ENCODE measurements at places on chromosomes 7 and 10.

DNA sequence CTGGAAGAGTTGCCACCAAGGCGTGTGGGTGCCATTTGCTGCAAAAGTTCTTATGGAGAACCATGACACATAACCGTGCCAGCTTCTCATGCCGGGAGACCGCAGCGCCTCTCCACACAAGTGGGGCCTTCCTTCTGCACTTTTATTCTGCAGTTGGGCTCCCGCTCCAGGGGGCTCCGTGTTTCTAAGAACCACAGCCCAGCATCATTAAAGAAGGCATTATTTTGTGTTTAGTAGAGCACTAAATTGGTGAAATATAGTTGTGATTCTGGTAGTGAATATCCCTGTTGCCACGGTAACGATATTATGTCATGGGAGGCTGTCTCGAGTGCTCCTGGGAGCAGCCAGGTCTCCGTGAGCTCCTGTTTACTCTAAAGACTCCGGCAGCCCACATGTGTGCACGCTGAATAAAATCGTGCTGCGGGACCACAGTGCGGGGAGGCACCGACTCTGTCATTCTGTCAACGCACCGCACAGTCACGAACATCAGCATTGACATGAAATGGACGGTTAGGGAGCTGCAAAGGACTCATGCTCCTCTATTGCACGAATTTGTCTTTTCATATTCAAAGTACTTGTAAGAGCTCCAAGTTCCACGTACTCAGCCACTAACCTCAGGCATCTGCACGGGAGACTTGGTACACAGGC, 68.8 kb upstream of the PITRM1 start:
- no peak for DNase-seq

DNA sequence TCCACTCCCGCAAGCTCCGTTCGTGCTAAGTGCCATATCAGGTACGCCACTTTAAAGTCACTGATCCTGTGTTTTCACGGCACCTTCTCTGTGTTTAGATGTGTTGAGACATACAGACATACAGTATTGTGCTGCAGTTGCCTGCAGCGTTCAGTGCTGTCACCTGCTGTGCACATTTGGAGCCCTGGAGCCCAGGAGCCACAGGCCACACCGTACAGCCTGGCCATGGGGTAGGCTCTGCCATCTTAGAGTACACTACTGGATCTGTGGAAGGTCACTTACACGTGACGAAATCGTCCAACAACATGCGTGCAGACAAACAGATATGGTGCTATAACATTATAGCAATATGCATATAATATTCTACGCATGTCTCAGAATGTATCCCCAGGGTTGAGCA, 111.3 kb downstream of the ELFN1 start:
- DNase-seq, result no peak

DNA sequence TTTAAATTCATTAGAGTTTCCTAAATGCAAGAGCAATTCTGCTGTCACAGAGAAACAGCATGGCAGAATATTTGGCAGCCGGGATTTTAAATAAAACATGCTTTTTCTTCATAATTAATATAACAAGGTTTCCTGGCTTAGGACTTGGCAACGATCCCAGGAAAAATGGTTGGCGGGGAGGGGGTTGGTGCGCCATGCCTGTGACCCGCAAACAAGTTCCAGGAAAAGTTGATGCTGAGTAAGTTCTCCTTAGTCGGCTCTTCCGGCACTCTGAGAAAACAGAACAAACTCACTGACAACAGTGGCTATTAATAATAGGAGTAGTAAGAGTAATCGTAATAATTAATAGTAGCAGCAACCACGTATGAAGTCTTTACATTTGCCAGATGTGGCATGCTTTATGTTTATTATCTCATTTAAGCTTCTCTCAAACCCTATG, 4.6 kb downstream of the HABP2 start:
- DNase-seq, result no peak

GRCh38 chr10:110717781-110718589, 73.8 kb downstream of the RBM20 start:
- no peak for DNase-seq

DNA sequence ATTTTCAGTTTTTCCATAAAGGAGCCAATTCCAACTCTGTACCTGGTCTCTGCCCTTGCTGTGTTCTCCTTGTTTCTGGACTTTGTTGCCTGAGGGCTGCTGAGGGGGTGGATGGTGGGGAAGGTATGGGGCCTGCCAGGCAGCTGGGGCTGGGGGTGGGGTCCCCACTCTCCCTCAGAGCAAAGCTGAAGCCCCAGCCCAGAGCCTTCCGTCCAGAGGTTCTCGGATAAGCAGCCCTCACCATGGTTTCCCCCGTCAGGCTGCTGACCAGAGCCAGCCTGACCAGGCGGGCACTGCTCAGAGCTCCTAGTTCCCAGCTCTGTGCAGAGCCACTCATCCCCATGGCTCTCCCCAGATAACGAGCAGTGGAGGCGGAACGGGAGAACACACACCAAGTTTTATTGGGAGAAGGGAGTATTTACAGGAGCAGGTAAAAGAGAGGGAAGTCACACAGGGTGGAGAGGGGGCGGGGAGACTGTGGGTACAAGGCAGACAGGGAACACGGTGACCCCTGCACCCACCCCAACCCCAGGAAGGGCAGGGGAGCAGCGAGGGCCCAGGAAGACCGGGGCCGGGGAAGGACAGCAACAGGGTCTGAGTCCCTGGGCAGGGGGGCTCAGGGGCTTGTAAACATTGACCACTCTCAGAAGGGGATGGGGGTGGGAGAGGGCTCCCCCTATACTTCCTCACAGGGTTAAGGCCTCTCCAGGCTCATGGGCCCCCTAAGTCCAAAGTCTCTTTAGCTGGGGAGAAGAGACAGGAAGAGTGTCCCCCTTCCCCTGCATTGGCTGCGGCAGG, 5.8 kb downstream of the GNB2 start:
- DNase-seq, result no peak

- no peak for DNase-seq
Measured at GRCh38 chr10:19449860-19450259, 366.4 kb upstream of the PLXDC2 start.

DNA sequence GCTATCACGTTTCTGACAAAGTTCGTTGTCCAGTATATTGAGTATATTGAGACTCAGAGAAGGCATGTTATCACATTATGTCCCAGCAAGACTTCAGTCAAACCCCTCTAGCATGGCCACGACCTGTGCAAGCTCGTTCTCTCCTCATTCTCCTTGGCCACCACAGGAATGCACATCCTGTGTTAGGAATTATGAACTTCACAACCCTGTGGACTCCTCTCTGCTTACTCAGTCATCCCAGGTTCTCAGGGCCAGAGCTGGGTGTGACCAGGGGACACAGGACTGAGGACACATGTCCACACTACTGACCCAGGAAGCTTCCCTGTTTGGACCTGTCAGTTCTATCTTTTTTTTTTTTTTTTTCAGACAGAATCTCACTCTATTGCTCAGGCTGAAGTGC, 4.4 kb downstream of the SH2D4B start:
- no peak for DNase-seq

GRCh38 chr7:137694405-137694804, 152.4 kb downstream of the DGKI start:
- DNase-seq, result no peak

- DNase-seq, result no peak
Measured at GRCh38 chr10:1847361-1847760, 110.0 kb upstream of the ADARB2 start.

DNA sequence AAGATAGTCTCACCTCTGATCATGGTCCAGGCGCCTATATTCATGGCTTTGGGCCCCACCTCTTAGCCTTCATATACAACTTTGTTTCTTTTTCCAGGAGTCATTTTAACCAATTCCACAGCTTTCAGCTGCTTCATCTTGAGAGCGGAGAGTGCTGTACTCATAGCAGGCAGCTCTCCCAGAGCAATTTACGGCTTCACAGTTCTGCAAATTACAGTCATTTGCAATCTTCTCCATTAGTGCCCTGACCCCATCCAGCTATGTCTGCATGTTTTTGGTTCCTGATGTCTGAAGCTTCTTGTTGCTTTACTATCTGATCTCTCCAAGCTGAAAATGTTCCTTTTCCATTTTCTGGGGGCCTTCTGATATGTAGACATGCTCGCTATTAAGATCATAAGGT, 18.0 kb upstream of the MEST start:
- DNase-seq, result no peak

DNA sequence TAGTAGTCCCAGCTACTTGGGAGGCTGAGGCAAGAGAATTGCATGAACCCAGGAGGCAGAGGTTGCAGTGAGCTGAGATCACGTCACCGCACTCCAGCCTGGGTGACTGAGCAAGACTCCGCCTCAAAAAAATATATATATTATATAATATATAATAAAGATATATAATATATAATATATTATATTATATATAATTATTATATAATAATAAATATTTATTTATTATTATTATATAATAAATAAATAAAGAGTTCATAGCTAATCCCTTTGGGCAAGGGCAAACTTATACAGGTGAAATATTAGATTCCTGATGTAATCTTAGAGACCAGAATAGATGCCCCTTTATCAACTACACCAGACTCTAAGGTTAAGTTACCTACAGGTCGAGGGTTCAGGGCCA, 185.2 kb downstream of the PRPF18 start:
- DNase-seq, result no peak

DNA sequence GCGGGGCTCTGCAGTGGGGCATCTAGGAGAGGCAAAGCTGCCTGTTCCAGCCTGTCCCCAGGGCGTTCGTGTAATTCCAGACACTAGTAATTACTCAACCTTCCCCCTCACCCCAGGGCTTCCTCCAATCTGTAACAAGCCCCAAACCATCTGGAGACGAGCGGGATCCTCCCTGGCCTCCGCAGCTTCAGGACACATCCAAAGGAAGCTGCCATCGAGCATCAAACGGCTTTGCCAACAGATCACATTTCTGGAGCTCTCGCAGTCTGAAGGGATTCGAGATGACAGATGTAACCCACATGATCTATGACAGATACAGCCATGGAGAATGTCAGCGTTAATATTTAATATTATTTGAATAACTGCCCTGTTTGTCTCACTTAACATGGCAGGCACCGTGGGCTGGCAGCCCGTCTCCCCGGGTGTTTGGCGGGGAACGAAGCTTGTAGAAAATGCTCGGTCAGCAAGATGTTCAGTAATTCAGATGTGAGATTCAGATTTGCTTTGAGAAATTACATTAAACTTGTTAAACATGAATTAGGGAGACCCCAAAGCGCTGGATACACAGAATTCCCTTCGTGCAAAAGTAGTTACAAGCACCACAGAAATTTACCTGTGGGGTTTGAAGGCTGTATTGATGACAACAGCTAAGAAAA, 108.5 kb upstream of the C7orf33 start:
- DNase-seq, result no peak

- DNase-seq, result no peak
Measured at GRCh38 chr10:115980470-115980869, 292.5 kb downstream of the GFRA1 start.

GRCh38 chr7:113922049-113922448, 3.2 kb upstream of the PPP1R3A start:
- no peak for DNase-seq

- no peak for DNase-seq
Measured at GRCh38 chr7:103292122-103292521, 5.1 kb upstream of the PMPCB start.

DNA sequence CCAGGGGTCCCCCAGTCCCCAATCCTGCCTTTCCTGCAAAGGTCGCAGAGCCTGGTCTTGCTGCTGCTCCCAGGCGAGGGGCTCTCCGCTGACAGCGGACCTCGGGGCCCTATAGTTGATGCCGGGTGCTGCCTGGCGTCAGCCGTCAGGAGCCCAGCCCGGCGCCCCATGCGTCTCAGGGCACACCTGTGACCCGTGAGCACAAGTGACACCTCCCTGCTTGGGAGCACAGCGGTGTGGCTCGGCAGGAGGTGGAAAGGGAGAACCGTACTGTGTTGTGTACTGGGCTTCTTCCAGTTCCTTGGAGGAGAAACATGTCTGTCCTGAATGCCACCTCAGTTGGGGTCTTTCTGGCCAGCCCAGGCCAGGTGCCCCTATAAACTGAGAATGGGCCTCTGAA, 56.7 kb downstream of the LHPP start:
- no peak for DNase-seq

GRCh38 chr7:36916619-36917018, 192.3 kb upstream of the AOAH start:
- DNase-seq, result no peak

GRCh38 chr10:83959328-83959727, 180.0 kb upstream of the GHITM start:
- DNase-seq, result no peak

GRCh38 chr7:141073173-141073640, 657 bp upstream of the TMEM178B start:
- no peak for DNase-seq

DNA sequence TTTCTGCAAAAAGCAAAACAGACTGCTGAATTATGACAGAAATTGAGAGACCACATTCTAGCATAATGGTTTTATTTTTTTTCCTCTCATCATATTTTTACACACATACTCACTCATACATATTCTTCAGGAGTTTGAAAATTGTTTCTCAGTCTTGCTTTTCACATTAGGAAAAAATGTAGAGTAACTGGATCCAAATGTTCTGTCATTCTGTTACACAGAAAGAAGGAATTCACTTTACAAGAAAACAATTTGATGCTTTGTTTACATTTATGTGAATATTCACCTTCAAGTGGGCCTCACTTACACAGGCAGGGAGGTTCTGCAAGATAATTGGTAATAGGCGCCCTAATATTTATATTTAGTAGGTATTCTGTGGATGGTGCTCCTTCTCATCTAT, 82.0 kb downstream of the ARL4A start:
- no peak for DNase-seq

DNA sequence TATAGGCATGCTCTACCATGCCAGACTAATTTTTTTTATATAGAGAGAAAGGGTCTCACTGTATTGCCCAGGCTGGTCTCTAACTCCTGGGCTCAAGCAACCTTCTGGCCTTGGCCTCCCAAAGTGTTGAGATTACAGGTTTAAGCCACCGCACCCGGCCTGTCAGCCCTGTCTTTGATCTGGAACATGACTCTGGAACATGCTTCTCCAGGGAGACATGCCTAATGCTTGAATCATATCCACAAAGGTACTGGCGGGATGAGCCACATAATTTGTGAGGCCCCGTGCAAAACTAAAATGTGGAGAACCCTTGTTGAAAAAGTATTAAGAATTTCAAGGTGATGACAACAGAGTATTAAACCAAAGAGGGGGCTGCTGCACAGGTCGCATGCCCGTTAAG, 282.8 kb downstream of the ARHGAP12 start:
- DNase-seq, result no peak

- no peak for DNase-seq
Measured at GRCh38 chr7:132475669-132476116, 100.6 kb downstream of the PLXNA4 start.

Measured in amygdala (tissue), 56 donors.